ENCODE measurements at places on chromosomes 4 and X.

DNA sequence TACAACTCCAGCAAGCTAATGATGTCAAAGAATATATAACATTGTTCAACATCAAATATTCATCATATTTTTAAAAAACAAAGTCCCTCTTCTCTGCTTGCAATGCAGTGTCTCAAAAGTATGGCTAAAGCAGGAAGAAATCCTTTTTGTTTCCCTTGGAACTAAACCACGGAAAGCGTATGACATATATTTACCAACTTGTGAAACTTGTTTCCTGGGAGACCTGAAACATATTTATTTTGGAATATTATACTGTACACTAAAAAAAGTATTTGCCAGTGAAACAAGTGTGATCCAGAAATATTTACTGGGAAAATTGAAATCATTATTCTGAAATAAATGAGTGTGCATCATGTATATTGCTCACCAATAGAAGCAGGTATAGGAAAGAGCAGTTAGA, 156.0 kb upstream of the ANKRD50 start:
- no peak for DNase-seq

GRCh38 chrX:101550362-101550750, at the start of gene ARMCX1:
Gene ARMCX1, plus strand, starts transcription at chrX:101550547. Its CDS starts 2,384 bp downstream, at chrX:101552931.
- DNase-seq, result no peak

DNA sequence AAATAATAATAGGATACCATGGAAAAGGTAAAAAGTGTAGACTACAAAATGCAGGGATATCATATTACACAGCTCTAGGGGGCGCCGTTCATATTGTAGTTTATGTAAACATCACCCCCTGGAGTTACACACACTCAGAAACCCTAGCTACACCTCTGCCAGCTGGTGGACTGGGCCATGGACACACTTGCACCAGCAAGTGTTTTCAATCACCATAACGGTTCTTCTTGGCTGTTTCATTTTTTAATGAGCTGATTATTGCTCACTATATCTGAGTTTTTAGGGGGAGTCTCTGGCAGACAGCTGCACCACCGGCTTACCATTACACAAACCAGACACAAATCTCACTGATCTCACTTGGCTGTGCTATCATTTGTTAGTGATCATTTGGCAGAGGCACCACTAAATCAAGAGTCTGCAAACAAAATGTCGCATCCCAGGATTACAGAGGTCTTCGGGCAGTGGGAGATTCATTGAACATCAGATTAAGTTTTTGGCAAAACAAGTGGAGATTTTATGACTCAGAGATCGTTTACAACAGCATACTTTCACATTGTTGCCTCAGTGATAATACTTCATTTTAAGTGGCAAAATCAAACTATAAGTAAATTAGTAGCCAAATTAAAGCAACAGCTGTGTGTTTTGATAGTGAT, 185.7 kb downstream of the UNC5C start:
- no peak for DNase-seq

GRCh38 chrX:129632443-129632842, 22.3 kb downstream of the APLN start:
- no peak for DNase-seq

DNA sequence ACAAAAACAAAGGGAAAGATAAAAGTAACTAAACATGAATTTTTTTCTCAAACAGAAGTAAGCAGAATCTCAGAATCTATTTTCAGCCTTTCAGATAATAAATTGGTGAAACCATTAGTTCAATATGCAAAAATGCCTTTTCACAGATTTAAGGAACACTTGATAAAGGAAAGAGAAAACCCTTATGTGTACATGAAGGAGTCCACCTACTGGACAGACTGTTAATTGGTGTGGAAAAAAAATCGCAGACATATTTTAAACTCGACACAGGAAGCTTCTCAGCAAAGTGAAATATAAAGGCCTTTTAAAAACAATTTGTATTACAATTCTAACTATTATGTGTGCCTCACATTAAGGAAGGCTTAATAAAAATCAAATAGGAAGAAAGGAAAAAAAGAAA, 22.3 kb downstream of the COX7B2 start:
- no peak for DNase-seq

GRCh38 chrX:123854329-123854728, 5.5 kb upstream of the XIAP start:
- DNase-seq, result no peak

DNA sequence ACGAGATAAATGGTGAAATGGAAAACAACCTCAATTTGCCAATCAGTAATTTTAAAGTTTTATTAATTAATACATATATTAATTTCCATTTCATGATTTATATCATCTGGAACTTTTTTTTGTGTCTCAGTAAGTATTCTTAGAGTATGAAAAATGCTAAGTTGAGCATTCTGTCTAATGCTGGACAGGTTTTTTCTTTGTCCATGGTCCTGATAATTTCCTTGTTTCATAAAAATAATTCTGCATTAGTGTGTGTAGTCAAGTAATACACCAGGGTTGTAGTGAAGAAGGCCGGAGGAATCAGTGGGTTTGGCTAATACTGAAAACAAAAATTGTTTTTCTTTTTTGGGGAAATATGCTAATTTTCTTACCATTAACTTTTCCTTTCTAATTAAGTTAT, 9.9 kb downstream of the ANAPC4 start:
- DNase-seq, result no peak

DNA sequence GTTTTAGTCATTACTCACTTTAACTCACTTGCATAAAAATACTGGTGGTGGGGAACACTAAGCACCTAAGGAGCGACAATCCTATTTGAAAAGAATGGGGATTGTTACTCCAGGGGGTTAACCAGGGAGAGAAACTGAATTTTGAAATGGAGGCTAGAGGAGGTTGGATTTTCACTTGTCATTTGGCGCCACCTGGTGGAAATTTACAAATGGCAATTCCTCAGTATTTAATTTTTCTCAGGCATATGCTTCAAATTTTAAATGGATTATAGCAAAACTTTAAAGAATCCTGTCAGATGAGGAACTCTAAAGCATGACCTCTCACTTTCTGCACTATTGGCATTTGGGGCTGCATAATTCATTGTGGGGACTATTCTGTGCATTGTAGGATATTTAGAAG, 2.7 kb upstream of the GEMIN8 start:
- peak; percentile 20 for DNase-seq

DNA sequence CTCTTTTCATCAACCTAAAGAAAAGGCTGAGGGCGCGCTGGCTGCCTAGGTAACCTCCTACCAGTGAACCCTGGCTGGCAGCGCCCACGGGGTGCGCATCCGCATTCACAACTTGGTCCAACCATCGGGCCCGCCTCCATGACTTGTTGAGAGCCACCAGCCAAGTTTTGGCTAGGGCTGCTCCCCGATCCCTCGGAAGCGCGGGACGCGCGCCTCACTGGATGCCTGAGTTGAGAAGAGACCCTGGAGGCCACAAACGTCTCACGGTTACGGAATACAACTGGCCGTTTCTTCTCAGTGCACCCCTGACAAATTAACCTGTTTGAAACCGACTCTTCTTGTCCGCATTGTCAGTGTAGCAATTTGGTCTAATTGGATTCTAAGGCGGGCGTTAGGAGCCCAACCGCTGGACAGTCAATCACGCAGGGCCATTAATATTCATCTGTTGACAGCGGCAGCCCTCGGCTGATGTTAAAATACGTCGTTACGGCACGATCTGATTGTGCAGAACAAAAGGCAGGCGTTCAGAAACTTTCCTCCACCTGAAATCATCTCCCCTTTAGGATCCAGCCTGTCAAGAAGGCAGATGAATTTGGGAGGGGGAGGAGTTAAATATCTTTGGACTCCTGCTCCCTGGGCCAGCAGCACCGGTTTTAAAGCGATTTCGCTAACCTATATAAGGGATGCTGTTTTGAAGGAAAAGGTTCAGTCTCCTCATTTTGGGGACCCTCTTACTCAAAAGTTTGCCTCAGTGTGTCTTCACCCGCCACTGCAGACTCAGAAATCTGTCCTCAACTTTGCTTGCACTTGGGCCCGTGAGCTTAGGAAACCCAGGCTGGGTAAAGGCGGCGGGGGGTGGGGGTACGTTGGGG, 1.2 kb downstream of the GPC3 start:
- no peak for DNase-seq

DNA sequence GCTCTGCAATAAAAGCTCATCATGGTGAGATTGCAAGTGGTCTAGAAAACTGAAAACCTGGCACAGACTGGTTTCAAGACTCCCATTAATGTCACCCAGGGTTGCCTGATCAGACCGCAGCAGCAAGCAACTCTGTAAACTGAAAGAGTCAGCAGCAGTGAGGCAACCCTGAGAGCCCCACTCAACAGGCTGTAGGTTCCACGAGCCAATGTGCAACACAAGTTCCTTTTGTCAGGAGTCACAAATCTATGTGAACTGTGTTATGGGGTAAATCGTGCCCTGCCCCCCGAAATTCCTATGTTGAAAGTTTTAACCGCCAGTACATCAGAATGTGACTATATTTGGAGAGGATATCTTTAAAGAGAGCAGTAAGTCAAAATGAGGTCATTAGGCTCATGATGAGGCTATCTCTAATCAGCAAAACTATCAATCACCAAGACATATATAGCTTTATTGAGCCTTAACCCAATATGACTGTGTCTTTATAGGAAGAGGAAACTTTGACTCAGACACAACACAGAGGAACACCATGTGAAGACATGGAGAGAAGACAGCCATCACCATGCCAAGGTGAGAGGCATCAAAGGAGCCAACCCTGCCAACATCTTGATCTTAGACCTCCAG, 94.0 kb downstream of the FBXO8 start:
- no peak for DNase-seq

DNA sequence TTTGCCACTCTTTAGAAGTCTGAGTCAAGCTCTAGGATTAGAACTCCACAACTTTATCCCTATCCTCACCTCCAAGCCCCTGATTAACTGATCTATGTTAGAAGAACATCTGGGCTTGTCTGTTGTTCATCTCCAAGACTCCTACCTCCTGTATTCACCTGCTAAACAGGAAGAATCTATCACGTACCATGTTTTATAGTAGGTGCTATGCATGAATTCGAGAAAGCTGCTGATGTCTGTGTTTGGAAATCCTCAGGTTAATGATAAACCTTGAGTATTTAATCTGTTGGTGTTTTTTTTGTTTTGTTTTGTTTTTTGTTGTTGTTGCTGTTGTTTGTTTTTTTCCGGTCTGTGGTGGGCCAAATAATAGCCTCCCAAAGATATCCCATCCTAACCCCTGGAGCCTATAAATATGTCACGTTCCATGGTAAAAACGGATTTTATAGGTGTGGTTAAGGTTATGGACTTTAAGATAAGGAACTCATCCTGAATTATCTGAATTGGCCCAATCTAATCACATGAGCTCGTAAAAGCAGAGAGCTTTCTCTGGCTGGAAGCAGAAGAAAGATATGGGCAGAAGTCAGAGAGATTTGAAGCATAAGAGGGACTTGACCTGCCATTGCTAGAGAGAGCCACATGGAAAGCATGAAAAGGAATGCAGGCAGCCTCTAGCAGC, 101.2 kb upstream of the DUSP21 start:
- DNase-seq, result no peak

- DNase-seq, result no peak
Measured at GRCh38 chr4:112513971-112514646, 1.9 kb downstream of the NEUROG2 start.

All from activated CD8-positive, alpha-beta memory T cell treated with anti-CD3 and anti-CD28 coated beads for 1 hour (primary cell).